ENCODE measurements at places on chromosomes 1 and 21. TPM values are rescaled to one million over a fixed set of nuclear protein-coding genes. Genes with fewer than 3 reads are reported as not detected.

Gene TDRKH
- 20.9 TPM for total RNA-seq

Gene PTP4A2
- 444 TPM for total RNA-seq

Gene GSTM1
- not detected for total RNA-seq

Gene RYR2
- 23.9 TPM for total RNA-seq

Gene TBX15
- 22.9 TPM for total RNA-seq

Gene DRAXIN
- total RNA-seq: 60.1 TPM

Gene NIBAN1
- total RNA-seq: 3.8 TPM

Gene AMY2A
- not detected for total RNA-seq

Gene S100A1
- 0.63 TPM for total RNA-seq

Gene OR2T29
- not detected for total RNA-seq

Gene RPE65
- total RNA-seq: not detected

Gene CD48
- total RNA-seq: 2.2 TPM

Gene SPRR4
- not detected for total RNA-seq

Gene AKR7A2
- 90.2 TPM for total RNA-seq

Gene IFNAR1
- 1.2 TPM for total RNA-seq

Gene CYP2J2
- total RNA-seq: 0.52 TPM

Gene PERM1
- not detected for total RNA-seq

Gene UMODL1
- total RNA-seq: 0.73 TPM

Gene KCNK1
- 41.6 TPM for total RNA-seq

Gene LCE1F
- total RNA-seq: not detected

Gene KPRP
- not detected for total RNA-seq

Gene LGALS8
- total RNA-seq: 27.7 TPM

Gene GNAT2
- total RNA-seq: not detected

Gene CD247
- total RNA-seq: 0.83 TPM

Gene MCOLN2
- 0.70 TPM for total RNA-seq

Gene GJA8
- not detected for total RNA-seq

Gene C1orf53
- 0.48 TPM for total RNA-seq

Gene LMOD1
- 0.42 TPM for total RNA-seq

Gene CRNN
- not detected for total RNA-seq

Gene DCDC2B
- total RNA-seq: not detected

Gene OR14K1
- total RNA-seq: not detected

Data from H7 (cell line).